ENCODE measurements at places on chromosomes 12 and 14.

- DNase-seq = no peak
These were observed 56.8 kb upstream of the FAM181A start for GRCh38 chr14:93870377-93870776.

- DNase-seq = no peak
These were observed 124.4 kb downstream of the SLC38A4 start for GRCh38 chr12:46701356-46701755.

DNA sequence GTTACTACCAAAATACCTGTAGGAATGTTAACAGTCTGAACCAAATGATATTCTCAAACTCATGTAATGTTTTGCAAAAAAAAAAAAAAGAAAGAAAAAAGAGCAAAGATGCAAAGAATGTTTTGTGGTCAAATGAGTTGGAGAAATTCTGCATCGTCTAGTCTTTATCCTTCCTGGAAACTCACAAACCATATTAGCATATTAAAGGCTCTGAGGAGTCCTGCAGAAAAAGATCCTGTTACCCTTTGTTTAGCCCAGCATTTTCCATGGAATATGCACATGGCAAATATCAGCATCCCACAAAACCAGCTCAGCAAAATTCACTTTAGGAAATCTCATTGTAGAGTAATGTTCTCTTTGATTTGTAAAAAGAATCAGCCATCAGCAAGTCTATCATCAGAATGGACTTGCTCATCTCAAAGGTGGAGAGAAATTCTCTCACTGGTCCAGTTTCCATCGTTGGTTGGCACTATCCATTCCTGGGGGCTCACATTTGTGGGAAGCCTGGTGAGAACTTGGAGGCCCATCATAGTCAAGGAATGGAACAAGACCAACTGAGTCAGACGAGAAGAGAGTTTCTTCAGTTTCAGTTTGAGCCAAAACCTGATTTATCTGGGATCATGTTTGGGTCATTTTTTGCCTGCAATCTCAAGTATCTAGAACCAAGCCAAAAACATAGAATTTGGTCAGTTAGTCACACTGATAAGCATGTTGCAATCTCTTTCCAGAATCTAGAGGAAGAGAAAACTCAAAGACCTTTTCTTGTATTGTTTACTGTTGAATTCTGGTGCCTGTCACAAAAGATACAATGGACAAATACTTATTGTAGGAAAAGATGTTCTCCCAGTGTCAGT lies 129.8 kb downstream of the TBX5 start:
- DNase-seq = no peak

- no peak for DNase-seq
These were observed 390.1 kb downstream of the DPF3 start for GRCh38 chr14:72503696-72504368.

- no peak for DNase-seq
These were observed 89.3 kb downstream of the NTN4 start for GRCh38 chr12:95701275-95701674.

DNA sequence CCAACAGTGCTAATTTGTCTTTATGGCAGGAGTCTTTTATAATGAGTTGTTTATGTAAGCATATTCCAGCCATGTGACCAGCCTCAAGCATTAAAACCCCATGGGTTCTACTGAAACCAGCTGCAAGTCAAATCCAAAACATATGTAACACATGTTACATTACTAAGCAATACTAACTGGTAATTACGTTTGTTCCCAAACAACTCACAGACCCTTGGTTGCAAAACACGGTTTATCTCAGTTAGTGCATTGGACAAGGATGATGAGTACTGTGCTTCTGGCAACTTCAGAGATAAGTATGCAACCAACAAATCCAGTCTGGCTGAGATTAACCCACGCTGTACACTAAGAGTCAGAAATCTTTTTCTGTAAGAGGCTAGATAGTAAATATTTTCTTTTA lies 110.1 kb upstream of the FAR2 start:
- DNase-seq = no peak

- DNase-seq = peak; percentile 83
These were observed 32.2 kb downstream of the SUSD6 start for GRCh38 chr14:69643430-69644200.

- DNase-seq = no peak
These were observed 83.0 kb upstream of the LGR5 start for GRCh38 chr12:71356569-71356968.

DNA sequence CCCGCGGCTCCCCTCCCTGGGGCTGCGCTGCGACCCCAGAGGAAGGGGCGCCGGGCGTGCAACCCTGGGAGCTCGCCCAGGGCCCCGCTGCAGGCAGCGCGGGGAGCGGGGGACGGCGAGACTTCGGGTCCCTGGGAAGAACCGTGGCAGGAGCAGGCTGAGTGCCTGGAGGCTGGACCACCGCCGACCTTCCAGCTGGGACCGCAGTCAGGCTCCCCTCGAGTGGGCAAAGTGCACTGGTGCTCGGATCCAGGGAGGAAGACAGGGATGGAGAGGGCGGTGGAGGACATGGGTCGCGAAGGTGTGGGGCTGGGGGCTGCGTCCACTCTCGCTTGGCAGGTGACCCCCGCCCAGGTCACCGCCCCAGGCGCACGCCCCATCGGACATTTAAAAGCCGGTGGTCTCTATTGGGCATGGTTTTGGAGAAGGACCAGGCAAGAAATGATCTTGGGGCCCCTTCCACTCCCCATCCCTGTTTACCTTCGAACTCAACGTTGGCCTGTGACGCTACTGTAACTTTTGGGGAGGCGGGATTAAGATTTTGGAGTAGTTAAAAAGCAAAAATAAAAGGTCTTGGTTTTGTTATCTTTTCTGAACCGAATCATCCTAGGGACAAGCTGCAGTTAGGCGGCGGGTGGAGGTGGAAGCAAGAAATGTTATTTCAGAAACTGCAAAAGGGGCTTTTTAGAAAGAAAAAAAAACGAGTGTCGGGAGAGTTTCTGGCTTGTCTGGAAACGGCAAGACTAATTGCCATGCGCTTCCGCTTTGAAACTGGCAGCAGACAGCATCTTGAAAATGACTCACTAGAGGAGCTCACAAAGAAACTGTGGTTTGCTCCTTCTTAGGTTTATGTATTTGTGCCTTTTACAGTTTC lies 1.0 kb downstream of the ELK3 start:
- DNase-seq = no peak

GRCh38 chr14:77909911-77910310 lies 110.0 kb downstream of the ADCK1 start:
- DNase-seq = no peak

GRCh38 chr12:132021031-132021871 lies 71.5 kb downstream of the EP400 start:
- no peak for DNase-seq

- no peak for DNase-seq
These were observed 87.4 kb upstream of the FZD10 start for GRCh38 chr12:130074661-130075406.

DNA sequence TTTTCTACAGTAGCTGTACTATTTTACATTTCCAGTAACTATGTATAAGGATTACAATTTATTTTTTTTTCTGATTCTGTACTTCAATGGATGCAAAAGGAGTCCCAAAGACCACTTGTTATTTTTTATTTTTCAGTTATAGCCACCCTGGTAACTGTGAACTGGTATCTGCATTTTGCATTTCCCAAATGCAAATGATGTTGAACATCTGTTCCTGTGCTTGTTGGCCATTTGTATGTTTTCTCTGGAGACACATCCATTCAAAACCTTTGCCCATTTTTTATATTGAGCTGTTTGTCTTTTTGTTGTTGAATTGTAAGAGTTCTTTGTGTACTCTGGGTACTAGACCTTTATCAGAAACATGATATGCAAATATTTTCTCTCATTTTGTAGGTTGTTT lies 485.6 kb downstream of the LRIG3 start:
- DNase-seq = no peak

- no peak for DNase-seq
These were observed 24.5 kb downstream of the SLC16A7 start for GRCh38 chr12:59620326-59620725.

DNA sequence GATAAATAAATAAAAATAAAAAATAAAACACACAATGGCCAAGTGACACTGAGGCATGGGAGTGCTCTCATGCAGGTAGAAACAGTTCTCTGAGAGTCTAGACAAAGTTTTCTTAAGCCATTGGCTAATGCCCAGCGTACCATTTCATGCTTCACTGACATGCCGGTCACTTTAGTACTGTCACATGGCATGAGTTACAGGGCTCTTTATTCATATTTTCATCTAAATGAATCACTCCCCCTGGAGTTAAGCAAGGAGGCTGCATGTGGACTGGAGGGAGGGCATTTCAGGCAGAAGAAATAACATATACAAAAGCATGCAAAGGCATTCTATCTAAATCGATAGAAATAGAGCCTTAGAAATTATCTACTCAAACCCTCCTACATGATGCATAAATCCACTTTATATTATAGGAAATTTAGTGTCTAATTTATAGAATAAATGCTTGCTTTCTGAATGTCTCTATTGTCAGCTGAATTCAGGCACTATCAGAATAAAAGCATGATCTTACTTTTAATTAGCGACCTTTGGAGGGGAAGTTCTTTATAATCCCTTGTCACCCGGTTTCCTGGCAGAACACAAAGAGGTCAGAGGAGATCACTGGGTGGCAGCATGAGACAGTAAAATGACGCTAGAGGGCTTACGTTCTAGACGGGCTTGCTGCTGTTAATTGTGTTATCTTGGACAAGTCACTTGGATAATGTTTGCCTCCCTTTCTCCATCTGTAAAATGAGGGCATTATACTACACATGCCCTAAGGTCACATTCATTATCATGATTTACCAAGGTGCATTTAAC lies 17.5 kb downstream of the DYRK4 start:
- no peak for DNase-seq

DNA sequence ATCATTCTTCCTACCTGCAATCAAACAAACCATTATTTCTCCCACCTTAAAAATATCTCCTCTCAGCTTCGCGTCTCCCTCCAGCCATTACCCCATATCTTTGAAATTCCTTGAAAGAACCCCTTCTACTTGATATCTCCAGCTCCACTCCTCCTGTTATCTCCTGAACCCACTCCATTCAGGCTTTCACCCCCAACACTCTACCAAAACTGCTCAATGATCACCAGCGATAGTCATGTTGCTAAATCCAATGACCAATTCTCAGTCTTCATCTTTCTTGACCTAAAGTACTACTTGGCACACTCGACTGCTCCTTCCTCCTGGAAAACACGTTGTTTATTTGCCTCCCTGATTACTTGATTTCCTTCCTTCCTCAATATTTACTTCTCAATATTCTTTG lies 70.1 kb downstream of the DUSP16 start:
- DNase-seq = no peak

DNA sequence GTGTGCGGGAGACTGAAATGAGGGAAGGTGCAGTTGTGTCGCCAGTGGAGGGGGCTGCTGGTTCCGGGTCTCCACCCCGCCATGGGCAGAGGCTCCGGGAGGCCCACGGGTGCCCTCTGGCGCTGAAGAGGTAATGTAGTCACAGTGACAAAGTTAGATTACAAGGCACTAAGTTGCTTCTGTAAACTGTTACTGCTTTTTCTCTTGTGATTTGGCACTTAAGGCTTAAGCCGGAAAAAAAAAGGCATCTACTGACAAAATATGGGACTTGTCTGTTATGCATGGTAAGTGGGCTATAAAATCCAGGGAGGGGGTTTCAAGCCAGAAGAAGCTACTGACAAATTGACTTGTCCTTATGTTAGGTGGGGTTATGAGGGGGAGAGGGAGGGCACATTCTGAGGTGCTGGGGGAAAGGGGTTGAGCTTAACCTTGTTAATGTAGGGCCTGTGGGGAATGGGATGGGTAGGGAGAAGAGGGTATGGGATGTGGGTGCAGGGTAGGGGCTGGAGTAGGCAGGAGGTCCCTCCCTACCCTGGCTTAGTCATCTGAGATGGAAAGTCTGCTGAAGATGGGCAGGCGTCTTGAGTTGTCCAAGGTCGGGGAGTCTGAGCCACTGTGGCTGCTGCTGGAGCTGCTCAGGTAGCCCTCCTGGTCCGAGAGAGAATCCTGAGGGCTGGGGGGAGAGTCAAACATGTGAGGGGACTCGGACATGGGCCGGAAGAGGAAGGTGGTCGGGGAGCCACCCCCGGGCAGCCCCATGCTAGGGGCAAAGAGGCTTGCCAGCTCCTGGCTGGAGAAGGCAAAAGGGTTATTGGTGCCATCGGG lies 3.7 kb downstream of the ZFP36L1 start:
- DNase-seq = no peak

- DNase-seq = no peak
These were observed 4.7 kb upstream of the TC2N start for GRCh38 chr14:91872011-91872501.

- DNase-seq = no peak
These were observed 4.7 kb upstream of the PSMA6 start for GRCh38 chr14:35287431-35288013.

DNA sequence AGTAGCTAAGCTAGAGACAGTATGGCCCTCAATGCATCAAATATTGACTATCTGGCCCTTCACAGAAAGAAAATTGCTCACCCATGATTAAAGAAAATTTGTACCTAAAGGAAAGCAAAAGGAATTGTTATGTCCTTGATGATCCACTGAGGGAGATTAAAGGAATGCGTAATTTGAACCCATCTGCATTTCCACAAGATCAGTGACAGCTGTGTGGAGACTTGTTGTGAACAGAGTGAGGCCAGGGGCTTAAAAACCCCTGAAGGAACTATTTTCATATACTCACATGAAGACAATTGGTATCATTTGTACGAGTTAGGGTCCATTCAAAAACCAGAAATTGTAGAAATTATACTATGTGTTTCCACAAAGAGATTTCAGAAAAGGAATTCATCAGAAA lies 1908.1 kb upstream of the SEL1L start:
- DNase-seq = no peak

DNA sequence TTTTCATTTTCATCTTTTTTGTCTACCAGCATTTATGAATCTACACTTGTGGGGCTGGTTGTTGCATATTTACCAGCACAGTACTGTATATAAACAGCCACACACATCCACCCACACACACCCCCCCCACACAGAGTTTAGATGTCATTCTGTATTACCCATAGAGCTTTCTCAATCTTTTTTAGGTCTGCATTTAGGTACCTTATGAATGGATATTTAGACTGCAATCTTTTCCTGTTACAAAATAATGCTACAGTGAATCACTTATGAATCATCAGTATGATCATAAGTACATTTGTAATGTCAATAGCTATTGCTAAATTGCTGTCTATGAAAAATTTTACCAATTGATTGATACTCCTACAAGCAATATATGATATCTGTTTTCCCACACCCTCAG lies 67.3 kb upstream of the STK38L start:
- DNase-seq = no peak

DNA sequence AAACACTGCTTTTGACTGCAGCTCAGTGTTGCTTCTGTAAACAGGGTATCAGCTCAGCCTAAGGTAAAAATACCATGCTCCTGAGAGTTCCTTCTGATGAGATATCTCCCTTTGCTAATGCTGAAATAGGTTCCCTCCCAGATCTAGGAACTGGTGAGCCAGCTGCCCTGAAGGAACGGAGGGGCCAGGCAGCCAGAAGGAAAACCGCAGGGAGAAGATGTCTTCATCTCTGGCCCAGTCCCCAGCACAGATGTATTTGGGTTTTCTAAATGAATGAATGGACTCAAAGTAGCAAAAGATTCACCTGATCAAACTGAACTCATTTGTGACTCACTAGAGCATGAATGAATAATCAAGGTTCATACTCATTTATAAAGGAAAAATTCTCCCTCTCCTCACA lies 247.8 kb downstream of the MSRB3 start:
- no peak for DNase-seq

Measured in NCI-H2029 treated with DMSO at 0.1 percent for 48 hours (cell line).